SJSA1 (cell line): ENCODE measurements at places on chromosomes 6 and 20.
A peak's percentile ranks its signal among the peaks of the same experiment; 100 is the strongest.

DNA sequence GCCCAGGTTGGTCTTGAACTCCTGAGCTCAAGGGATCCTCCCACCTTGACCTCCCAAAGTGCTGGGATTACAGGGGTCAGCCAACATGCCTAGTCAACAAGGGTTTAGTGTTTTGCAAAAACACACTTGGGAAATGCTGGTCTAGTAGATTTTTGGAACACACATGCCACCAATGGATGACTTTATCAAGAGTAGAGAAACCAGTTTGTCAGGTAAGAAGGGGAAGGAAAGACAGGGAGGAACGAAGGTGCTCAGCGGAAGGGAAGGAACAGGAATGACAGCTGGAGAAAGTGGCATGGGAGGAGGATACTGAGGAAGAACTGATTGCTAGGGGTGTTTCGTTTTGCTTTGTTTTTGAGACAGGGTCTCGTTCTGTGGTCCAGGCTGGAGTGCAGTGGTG, 15.6 kb upstream of the SEC63 start:
- no peak for DNase-seq

GRCh38 chr20:50664254-50664653, 27.1 kb downstream of the RIPOR3 start:
- DNase-seq, result no peak

- no peak for DNase-seq
These were observed 68.9 kb downstream of the MAN1A1 start for GRCh38 chr6:119280668-119281067.

DNA sequence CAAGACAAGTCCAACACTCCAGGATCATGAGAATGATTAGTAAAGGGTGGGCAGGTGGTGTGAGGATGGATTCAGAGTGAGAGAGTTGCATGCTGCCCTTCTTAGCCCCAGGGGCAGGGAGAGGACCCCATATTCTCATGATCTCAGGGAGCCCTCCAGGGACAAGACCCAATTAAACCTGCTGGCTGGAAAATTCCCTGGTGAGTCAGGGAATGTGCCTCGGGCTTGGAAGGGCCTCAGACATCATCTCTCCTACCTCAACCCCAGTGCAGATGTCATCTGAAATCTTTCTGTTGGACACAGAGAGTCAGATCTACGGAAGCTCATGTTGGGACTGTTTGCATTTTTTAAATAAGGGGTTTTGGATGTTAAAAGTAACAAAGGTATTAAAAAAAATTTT, 9.2 kb upstream of the SIRPD start:
- no peak for DNase-seq

- peak; percentile 72 for DNase-seq
These were observed 17.1 kb downstream of the OR2B2 start for GRCh38 chr6:27894839-27895762.

DNA sequence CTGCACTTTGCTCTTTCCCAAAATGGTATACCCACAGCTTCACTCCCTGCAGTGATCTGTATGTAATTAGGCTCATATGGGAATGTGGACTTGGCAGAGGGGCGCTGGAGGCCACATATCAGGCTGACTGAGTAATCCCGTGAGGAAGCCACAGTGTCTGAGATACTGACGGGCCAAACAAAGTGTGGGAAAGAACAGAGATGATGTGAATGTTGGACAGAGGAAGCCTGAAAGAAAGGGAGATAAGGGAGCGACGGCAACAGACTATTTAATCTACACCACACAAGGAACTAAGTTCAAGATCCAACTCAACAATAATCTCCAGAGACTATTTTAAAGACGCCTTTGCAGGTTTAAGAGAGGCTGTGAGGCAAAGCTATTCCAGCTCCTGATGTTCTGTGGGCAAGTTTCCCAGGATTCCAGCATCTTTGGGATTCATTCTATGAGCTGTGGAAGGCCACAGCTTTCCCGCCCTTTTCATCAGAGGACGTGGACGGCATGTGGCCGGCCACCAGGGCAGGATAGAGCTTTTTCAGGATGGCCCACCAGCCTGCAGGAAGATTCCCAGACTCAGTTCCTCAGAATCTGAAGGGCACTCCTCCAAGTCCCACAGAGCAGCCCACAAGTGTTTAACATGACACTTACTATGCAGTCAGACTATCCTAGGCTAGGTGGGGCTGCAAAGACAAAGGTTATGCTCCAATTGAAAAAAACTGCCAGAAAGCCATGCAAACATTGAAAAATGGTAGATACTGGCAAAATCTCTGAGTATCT, 237.5 kb downstream of the ATXN1 start:
- DNase-seq, result peak; percentile 58

DNA sequence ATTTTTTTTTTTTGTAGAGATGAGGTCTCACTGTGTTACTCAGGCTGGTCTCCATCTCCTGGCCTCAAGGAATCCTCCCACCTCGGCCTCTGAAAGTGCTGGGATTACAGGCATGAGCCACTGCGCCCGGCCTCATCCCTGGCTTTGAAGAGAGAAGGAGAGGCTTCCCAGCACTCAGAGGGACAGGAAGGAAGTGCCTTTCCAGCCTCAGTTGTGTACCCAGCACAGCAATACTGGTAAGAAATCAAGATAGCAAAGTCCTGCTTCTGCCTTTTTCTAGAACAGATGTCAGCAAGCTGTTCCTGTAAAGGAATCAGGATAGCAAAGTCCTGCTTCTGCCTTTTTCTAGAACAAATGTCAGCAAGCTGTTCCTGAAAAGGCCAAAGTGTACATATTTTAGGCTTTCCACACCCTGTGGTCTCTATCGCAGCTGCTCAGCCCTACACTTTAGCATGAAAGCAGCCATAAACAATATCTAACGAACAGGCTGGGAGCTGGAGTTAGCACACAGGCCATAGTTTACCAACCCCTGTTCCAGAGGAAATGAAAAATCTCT, 6.3 kb upstream of the PLTP start:
- no peak for DNase-seq

DNA sequence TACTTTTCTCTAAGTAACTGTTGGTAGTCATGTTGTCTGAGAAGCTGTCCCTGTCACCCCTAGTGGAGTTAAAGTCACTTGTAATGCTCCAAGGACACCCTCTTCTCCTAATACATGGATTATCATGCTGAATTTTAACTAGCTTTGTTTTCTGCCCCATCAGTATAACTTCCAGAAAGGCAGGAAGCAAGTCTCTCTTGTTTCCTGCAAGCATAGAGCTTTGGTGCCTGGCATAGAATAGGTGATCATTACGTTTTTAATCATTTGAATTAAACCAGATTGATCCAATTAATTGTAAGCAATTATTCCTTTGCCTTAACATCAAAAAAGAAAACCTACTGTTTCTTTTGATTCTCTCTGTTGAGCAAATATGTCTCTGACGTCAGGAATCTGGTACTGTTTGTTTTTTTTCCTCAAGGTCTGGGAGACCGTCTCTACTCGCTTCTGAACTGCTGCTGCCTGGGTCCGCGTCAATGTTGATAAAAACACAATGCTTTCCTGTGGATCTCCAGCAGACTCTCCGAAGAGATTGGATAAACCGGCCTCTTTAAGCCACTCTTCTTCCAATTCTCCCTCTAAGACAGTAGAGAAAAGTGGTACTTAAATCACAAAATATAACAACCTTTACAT, 71.8 kb downstream of the ARHGAP18 start:
- no peak for DNase-seq

- no peak for DNase-seq
These were observed 47.7 kb downstream of the COL19A1 start for GRCh38 chr6:69914015-69914485.

GRCh38 chr20:32742322-32743236, 688 bp downstream of the COMMD7 start:
- no peak for DNase-seq

DNA sequence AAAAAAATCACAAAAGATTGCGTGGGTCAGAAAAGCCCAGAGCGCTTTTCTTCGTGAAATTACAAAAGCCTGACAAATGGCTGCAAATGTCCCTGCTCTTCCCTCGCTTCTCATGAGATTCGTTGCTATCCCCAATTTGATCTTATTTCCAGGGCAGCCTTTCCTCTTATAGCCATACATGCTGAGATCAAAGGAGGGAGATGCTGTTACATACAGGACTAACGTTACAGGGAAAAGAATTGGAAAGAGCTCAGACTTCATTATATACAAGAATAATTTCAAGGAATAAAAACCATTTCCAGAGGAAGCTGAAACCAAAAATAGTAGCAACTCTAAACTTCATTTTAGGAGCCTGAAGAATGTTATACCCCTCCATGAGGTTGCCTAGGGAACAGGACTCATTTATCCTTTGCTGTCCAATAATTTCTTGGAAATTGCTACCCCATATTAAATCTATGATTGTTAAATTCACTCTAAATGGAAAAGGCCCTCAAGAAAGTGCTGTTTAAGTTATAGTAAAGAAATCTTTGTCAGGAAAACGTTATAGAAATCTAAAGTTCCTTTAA, 81.0 kb downstream of the METTL24 start:
- DNase-seq, result no peak

- no peak for DNase-seq
These were observed 81.5 kb downstream of the MYLK4 start for GRCh38 chr6:2669067-2669700.

GRCh38 chr6:165889636-165890403, 226.8 kb upstream of the PDE10A start:
- peak; percentile 35 for DNase-seq

DNA sequence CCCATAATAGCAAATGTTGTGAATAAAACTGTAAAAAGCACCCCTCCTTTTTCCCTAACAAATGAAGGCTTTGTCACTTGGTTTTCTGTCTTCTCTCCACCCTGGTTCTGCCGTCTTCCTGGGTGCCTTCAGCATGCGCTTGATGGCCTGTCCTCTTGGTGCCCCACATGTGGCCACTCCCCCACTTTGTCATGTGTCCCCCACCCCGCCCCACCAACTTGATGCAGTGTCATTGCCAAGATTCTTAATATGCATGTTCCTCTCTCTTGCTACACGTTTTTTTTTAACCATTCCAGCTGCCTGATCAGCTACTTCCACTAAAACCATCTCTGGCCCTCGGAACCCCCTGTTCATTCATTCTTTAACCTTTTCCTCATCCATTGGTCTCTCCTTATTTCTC, 340.3 kb downstream of the QKI start:
- DNase-seq, result no peak

GRCh38 chr6:150086026-150086425, 17.1 kb upstream of the ULBP3 start:
- no peak for DNase-seq

DNA sequence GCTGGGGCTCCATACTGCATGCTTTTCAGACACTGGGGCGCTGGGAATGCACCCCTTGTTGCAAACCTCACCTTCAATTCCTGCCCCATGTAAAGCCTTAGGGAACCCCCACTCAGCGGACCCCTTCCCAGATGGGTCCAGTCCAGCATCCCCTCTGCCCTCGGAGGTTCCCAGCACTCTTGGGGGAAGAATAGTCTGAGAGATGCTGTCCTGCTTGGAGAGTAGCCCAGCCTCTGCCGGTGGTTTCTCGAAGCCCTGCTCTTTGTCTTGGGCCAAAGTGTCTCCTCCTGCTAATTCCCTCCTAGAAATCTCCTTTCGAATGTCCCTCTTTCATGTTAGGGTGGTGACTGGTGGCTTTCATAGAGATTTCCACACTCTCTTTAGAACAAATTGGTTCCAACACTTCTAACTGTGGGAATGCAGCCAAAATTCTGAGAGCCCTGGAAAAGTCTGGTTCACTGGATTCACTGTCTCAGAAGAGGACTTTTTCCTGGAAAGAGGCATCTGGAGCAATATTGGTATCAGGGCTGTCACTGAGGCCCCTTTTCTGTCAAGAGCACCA, 24.9 kb upstream of the SULF2 start:
- DNase-seq, result no peak

DNA sequence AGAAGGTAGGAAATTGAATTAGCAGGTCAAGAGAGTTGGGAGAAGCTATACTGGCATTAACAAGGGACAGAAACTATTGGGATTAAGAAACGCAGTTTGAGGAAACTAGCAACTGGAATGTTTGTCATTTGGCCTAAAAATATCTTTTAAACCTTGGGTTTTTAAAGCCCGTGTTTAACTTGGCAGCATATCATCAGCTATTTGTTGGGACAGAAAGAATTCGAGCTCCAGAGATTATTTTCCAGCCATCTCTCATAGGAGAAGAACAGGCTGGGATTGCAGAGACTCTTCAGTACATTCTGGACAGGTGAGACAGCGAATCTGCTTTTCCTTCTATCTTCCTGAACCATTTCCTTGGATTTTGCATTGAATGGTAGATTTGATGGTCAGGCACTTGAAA, 17.8 kb downstream of the ACTR5 start:
- no peak for DNase-seq

GRCh38 chr6:142871910-142872331, 73.1 kb downstream of the HIVEP2 start:
- DNase-seq, result peak; percentile 55

- peak; percentile 95 for DNase-seq
These were observed 2.5 kb downstream of the TNFRSF6B start for GRCh38 chr20:63698739-63699465.

GRCh38 chr6:35397806-35398418, 54.2 kb upstream of the FANCE start:
- DNase-seq, result no peak

- peak; percentile 31 for DNase-seq
These were observed 8.9 kb upstream of the MLN start for GRCh38 chr6:33812669-33813068.

DNA sequence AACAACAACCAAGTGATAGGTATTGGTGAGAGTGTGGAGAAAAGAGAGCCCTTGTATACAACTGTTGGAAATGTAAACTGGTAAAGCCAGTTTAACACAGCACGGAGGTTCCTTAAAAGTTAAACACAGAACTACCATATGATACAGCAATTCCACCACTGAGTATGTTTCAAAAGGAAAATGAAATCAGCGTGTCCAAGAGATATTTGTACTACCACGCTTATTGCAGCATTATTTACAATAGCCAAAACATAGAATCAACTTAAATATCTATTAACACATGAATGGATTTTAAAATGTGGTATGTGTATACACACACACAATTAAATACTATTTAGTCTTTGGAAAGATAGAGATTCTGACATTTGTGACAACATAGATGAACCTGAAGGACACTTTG, 1.1 kb downstream of the PTCHD4 start:
- peak; percentile 21 for DNase-seq

- DNase-seq, result no peak
These were observed 642 bp upstream of the PI16 start for GRCh38 chr6:36953931-36954261.

DNA sequence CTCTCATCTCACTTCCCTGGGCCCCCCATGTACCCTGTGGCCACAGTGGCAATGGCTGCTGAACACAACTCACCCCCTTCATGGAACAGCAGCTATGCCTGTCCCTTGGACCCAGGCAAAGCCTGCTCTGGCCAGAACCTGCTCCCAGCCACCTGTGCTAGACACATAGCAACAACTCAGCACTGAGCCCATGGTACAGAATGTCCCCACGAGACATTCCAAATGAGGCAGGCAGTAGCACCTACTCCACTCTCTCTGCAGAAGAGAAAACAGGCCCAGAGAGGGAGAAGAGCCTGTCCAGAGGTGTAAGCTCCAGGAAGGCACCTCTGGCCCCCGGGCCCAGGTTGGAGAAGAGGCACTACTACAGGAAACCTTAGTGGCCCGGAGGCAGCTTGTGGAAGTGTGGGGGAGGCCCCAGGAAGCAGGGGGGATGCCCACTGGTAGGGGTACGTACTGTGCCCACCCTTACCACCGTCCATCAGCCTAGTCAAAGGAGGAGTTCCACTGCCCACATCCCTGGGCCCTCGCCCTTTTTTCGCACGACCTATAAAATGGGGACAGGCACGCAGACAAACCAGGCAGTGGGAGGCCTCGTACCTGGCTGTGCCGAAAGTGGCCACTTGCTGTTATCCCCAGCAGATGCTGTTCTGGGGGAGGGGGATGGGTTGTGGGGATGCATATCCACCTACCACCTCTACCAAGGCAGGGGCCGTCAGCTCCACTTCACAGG, 97.2 kb downstream of the ASXL1 start:
- DNase-seq, result no peak

- DNase-seq, result no peak
These were observed 32.8 kb upstream of the ZNFX1 start for GRCh38 chr20:49310705-49311104.
